AG04450 (cell line): ENCODE measurements at places on chromosomes 7 and 10.

- DNase-seq = no peak
Measured at GRCh38 chr7:91899563-91899962, 19.1 kb upstream of the MTERF1 start.

DNA sequence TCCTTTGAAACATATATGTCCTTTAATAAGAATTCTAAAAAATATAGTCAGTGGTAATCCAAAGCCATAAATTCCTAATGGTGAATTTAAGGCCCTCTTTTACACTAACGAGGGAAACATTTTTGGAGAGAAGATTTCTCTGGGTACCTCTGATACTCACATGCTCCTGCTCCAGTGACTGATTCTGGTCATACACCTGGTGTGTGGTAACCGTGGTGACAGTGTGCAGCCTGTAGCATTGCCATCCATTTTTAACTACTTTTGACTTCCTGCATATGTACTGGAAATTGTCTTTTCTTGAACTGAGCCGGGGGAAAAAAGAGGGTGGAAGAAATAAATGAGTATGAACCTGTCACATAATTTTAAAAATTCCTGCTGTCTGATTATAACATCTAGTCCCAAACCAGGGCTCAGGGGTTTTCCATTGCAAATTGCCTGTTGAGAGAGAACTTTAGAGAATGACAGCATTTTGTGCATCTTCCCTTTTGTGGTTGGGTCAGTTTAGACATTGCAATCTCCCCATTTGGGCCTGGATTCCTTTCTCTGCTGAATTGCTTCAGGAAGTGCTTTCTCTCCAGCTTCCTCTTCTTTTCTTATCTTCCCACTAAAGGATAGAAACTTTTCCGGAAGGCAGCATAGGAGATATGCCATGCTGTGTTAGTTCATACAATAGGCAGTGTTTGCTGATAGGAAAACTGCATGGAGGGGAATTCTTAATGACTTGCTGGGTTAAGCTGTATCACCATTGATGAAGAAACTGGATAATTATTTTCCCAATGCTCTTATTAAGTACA lies 125.5 kb downstream of the GRM3 start:
- no peak for DNase-seq

- DNase-seq = no peak
Measured at GRCh38 chr10:119100434-119101238, 3.3 kb upstream of the DENND10 start.

DNA sequence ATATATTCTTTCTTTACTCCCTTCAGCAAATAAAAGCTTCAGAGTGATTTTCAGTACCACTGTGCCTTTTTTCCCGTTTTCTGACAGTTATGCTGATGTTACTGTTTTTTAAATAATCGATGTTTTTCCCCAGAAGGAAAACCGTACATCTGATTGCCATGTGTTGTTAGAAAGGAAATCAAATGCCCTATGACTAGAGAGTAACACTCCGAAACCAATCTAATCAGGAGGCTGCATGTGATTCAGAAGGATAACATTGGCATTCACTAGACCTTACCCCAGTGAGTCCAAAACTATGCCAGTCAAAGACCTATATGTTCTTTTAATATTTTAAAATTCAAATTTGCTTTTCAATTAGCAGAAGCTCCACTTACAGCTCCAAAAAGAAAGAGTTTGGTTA lies 116.3 kb downstream of the TMEM26 start:
- DNase-seq = no peak

DNA sequence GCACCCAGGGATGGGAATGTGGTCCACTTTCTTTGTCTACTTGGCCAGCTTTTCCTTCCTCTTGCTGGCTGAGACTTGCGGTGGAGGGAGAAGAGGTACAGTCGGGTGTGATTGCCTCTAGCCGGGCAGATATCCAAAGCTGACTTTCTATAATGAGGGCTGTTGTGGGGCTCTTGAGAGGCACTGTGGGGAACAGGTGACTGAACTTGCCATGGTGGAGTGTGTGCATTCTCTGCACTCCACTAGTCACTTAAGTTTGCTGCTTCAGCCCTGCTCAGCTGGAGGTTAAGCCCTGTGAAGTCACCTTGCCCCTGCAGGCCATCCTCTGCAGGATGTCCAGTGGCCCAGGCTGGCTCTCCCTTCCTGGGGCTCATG lies 116.6 kb downstream of the AOAH start:
- DNase-seq = no peak

GRCh38 chr7:147658392-147658967 lies 932.1 kb upstream of the C7orf33 start:
- DNase-seq = no peak

GRCh38 chr7:140423501-140423900 lies 19.6 kb downstream of the RAB19 start:
- DNase-seq = no peak

DNA sequence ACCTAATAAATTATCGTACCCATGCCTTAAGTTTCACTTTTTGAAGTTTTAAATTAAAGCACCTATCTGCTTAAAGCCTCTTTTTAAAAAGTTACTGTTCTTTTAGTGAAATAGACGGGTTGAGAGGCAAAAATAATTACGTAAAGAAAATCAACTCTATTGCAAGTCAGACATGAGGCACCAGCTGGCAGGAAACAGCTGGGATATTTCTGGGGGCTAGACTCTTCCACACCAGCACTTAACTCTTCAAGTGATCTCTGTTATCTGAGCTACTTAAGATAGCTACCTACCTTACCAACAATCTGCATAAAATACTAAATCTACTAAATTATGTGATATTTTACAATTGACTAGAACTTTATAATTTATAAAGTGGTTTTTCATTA lies 35.8 kb downstream of the GBF1 start:
- peak; percentile 8 for DNase-seq

GRCh38 chr10:106043863-106044262 lies 1120.6 kb downstream of the SORCS1 start:
- DNase-seq = no peak

DNA sequence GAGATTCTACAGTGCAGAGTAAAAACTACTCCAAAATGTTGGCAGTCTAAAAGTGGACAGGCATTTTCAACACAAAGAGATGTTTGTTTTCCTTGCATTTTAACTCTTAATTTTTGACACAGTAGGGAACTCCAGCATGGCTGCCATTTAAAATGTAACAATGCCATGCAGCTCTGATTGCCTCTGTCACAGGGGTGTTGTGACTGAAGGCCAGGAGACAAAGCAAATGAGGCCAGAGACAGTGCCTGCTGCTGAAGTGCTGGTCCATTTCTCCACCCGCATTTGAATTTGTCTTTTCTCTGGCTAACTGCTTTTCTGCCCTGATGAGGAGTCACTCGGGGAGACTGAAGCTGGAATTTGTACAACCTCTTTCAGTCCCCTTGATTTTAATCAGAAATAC lies 710.6 kb upstream of the GALNT17 start:
- DNase-seq = no peak

DNA sequence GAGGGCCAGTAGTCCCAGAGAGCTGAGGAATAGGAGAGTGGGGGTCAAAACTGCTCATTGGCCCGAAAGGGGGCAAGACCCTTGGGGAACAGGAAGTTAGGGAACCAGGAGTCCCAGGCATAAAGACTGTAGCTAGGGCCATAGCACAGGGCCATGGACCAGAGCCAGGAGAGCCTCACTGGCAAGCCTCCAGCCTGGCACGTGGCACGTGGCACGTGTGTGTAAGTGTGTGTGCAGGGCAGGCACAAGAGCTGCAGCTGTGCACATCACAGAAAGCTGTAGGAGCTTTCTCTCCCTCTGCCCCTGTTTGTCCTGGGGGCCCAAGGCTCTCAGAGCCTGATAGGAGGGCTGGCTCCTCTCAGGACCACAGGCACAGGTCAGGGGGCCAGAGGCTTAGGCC lies 47.8 kb upstream of the SLF2 start:
- no peak for DNase-seq

DNA sequence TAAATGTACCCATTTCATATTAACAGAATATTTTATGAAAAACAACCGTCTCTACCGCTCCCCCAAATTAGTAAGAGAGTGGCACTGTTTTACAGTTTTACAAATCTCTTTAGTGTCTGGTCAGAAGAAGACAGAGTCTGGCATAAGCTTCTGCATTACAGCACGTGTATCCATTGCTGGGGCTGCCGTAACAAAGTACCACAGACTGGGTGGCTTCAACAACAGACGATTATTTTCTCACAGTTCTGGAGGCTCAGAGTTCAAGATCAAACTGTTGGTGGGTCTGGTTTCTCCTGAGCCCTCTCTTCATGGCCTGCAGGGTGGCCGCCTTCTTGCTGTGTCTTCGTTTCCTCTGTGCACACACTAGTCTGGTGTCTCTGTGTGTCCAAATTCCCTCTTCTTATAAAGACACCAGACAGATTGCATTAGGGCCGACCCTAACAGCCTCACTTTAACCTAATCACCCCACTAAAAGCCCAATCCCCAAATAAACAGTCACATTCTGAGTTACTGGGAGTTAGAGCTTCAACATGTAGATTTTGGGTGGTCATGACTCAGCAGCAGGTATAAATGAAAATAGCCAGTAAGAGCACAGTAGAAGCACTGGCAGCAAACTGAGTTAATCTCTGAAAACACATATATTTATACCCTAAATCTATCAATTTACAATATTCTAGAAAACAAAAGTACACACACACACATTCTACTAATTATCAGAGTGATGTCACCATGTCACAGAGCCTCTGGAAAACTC lies 4.0 kb upstream of the SPOCK2 start:
- DNase-seq = no peak
